ENCODE measurements at places on chromosomes 12 and 14.

- DNase-seq = no peak
Observed at GRCh38 chr12:106333756-106334155, 23.8 kb upstream of the POLR3B start.

DNA sequence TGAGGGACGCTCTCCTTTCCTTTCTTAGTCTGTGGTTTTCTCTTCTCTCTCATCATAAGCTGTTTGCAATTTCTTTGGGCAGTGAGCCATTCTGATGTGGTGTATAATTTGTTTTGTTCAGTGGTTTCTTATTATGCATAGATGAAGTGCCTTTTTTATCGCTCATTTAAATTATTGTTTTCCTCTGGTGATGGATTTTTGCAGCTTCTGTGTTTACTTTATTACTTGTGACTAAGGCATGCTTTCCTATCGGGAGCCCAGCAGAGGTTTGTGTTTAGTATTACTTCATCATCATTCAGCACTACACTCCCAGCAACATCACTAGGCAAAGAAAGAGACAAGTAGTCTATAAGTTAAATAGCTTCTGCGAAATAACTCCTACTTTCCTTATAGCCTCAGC is 586.6 kb upstream of the NOVA1 start:
- DNase-seq = no peak

GRCh38 chr12:4256043-4256826 is 17.3 kb upstream of the CCND2 start:
- no peak for DNase-seq

DNA sequence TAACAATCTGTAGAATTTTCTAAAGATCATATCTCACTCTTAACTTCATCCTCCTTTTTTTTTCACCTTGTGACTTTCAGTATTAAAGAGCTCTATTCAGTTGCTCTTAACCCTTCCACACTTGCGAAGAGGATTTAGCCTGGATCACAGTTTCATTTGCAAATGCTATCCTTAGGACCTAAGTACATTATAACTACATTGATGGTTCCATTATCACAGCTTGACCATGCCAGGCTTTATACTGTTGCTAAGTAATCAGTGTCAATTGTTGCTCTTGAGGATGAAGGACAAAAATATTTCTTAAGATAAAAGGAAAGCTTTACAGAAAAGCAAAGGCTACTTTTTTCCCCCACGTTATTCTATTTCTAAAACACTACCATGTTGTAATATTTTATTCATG is 122.2 kb downstream of the PDZRN4 start:
- no peak for DNase-seq

- no peak for DNase-seq
Observed at GRCh38 chr14:103393676-103394626, 8.7 kb downstream of the MARK3 start.

GRCh38 chr12:96081596-96081995 is 46.2 kb upstream of the LTA4H start:
- no peak for DNase-seq

DNA sequence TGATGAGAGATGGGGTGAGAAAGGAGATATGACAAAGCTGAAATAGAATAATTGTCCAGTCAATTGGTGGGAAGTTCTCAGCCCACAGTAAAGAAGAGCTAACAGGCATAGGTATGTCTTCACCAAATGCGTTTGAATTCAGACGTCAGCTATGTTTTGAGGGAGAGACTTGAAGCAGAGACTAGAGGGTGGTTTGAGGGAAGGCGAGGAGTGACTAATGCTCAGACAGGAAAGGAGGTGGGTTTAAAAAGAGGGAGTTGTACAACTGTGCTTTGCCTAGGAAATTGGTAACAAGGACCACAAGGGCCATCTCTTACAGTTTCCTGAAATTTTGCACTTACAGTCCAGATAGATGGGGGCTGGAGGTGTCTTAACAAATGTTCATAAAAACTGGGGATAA is 6.4 kb downstream of the JKAMP start:
- no peak for DNase-seq

DNA sequence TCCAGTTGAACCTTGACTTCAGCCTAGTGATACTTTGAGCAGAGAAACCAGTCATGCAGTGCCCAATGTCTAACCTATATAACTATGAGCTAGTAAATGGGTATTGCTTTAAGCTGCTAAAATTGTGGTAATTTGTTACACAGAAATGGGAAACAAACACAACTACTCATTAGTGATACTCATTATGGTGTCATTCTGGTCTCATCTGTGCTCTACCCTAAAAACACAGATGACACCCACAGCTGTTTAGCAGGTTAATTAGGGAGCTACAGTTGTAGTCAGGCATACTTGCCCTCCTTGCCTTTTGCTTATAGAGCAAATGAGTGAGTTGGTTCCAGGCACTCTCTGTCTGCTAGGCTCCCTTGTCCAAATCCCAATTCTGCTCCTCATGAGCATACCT is 50.0 kb upstream of the ATF7IP start:
- no peak for DNase-seq

- DNase-seq = no peak
Observed at GRCh38 chr12:32302218-32303173, 96.9 kb upstream of the FGD4 start.

- no peak for DNase-seq
Observed at GRCh38 chr14:38553586-38553985, 297.7 kb upstream of the CLEC14A start.

- DNase-seq = no peak
Observed at GRCh38 chr14:64474698-64475097, 9.4 kb downstream of the AKAP5 start.

DNA sequence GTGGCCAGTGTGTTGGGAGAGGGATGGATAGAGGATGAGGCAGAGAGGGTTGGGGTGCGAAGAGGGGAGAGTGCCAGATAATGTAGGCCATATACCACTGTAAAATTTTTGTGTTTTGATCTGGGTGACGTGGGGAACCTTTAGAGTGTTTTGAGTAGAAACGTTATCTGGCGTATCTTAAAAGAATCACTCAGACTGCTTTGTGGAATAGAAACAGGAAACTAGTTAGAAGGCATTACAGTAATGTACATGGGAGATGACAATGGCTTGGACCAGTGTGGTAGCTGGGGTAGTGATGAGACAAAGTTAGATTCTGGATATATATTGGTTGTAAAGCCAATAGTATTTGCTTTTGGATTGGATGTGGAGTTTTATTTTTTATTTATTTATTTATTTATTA is 20.6 kb downstream of the ATF1 start:
- DNase-seq = no peak

GRCh38 chr14:67856827-67857226 is 37.2 kb downstream of the RAD51B start:
- no peak for DNase-seq

- no peak for DNase-seq
Observed at GRCh38 chr14:71267691-71268090, 360.4 kb downstream of the PCNX1 start.

DNA sequence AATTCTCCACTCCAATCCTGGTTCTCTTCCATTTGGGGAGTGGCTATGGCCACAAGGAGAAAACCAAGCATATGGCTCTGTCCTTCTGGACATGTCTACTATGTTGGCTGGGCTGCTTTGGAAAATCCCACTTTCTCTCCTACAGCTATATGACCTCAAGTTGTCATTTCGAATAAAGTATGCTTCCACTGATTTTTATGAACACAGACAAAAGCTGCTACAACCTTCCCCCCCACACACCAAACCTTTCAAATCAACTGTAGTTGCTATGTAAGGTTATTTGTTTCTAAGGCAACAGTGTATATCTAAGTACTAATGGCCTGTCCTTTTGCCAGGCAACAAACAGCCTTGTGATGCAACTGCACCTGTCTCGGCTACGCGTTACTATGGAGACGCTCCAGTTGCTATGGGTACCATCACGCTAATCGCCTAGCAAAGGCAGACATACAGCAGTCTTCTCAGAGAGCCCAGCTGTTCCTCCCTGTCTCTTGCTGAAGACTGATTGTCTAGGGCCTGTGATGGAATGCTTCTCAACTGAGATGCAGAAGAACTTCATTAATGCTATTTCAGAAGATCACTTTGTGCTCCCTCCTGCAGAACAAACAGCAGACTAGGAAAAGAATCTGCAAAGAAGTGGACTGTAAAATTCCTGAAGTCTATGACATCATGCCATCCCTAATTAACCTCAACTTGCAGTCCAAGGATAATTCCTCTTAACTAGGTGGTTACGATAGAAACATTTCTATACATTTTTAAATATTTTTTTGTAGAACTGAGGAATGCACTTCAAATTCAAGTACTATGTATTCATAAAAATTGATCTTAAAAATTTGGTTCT is 67.6 kb downstream of the FOXN3 start:
- DNase-seq = no peak

GRCh38 chr14:64123241-64123822 is 170.8 kb downstream of the ESR2 start:
- no peak for DNase-seq

- DNase-seq = no peak
Observed at GRCh38 chr14:44211718-44212117, 295.4 kb downstream of the FSCB start.

- no peak for DNase-seq
Observed at GRCh38 chr12:76449583-76449982, 101.4 kb upstream of the BBS10 start.

DNA sequence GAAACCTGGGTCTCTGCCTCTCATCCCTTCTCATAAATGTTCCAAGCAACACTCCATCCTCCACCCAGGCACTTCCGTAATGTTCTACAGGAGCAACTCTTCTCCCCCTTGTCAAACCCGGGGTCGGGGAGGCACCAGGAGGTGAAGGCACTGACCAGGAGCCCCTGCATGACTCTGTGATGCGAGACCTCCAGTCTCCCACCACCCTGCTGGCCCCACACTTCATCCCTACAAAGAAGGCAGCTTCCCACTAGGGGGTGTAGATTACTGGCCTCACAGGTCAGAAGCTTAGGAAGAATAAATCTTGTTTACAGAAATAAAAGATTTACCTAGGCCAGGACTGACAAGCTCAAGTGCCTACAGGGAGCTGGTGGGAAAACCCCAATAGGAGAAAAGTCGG is 47.2 kb downstream of the ERH start:
- DNase-seq = no peak

DNA sequence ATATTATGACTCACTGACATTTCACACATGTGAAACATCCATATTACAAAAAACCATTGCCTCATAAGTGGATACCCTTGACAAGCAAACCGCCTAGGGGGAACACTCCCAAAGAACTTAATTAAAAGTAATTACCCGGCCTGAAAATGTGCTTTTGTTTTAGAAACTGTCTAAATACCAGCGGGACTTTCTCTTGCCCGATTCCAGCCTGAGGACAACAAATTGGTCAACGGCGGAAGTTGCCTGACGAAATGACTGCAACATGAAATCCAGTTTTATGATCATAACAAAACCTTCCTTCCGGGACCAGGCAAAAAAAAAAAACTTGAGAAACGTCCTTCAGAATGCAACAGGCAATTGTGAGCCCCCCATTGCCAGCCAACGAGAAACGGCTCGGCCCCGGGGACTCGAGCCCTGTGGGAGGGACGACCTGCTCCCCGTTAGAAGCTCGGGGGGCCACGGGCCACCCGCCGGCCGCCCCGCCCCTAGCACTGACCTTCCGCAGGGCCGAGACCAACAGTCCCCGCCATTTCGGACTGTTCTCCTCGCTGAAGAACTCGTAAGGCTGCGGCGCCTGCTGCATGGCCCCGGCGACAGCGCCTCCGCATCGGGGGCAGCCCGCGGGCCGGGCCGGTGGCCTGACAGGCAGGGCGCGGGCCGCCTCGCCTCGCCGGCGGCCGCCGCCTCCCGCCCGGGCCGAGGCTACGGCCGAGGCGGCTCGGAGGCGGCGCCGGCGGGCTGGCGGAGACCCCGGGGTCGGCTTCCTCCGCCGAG is 490 bp downstream of the SOS2 start:
- DNase-seq = peak; percentile 2

DNA sequence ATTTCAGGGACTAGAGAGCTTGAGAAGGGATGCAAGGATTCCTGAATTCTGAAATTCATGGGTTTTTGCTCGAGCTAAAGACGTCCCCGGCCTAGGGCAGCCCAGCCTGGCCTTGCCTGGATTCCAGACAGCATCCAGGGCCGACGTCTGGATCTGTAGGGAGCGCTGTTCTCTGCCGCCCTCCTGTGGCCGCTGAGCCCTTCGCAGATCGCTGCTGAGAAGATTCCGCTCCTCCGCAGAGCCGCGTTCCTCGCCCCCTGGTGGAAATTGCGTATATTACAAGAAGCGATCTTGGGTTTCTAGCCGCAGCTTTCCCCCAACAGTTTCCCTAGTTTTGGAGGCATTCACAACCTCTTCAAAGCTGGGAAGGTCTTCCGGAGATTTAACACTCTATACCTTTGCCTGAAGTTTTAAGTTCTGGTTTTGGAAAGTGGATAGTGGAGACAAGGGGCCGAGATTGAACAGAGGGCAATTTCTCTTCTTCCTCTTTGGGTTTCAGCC is 5.1 kb downstream of the CISTR start:
- peak; percentile 77 for DNase-seq

DNA sequence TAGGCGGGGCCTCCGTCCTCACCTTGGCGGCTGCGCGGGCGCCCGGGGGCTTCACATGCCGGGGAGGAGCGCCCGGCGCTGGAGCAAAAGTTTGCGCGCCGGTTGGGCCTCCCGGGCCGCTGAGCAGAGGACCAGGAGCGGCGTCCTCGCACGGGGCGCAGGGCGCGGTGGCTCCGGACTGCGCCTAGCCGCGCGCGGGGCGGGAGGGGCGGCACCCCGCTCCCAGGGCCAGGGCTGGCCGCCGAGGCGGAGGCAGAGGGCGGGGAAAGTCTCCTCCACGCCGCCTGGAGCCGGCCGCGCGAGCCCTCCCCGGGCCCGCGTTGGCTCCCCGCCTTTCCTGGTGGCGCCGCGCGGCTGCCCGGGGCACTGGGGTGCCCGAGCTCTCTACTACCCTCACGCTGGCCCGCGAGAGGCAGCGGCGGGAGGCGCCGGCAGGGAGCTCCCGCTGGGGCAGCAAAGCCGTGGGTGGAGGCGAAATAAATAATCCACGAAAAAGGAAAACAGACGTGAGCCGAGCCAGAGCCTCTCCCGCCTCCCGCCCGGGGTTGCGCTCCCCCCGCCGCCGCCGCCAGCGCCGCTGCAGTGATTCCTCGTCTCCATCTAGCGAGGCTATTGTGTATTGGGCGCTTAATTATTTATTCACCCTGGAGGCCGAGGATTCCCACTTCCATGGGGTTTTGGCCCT is 400 bp upstream of the PRIMA1 start:
- DNase-seq = no peak

- no peak for DNase-seq
Observed at GRCh38 chr12:124303579-124304313, 8.9 kb downstream of the RFLNA start.

DNA sequence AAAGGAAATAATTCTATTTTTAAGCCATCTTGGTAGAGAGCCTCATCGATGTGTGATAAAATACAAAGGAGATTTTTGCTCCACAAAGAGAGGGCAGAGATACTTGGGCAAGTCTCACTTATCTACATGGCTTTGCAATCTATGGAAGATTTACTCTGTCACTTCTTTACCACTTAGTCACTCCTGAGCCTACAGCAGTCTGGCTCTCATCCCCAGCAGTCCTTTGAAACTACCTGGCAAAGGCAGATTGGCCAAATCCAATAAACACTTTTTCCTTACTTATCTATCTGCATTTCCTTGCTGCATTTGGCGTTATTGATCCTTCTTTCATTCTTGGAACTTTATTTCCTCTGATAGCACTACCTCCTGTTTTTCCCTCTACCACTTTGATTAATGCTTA is 170.0 kb downstream of the TRHDE start:
- DNase-seq = no peak

- no peak for DNase-seq
Observed at GRCh38 chr12:110424237-110424636, 20.7 kb upstream of the ANAPC7 start.
